PC-9 (cell line): ENCODE measurements at places on chromosomes 16 and 17. TPM values are rescaled to one million over a fixed set of nuclear protein-coding genes. Genes with fewer than 3 reads are reported as not detected.

The SLC38A7 gene
- 17.2 and 18.6 TPM in 2 replicates for total RNA-seq

DNA sequence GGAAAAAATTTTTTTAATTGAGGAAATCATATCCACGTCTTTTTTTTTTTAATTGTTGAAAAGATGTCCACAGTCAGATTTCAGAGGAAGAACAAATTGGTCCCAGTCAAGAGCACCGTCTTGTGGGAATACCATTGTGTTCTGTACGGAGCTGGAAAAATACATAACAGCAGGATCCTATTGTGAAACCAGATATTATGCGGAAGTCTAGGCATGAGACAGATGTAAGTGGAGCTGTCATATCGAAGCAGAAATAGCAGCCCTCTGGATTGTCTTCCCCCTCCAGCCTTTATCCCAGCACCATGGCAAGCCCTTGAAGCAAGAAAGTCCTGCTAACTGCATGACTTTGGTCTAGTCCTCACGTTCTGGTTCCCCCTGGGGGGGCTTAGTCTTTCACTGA lies 391.6 kb upstream of the ASIC2 start:
- peaks cover 12% of the 10 kb centered on the region; the same call in 1 of the 2 replicates for H3K27me3 ChIP-seq
- H3K4me3 ChIP-seq, result no peak overlapping the region
- no peak for DNase-seq
- no peaks in the 10 kb centered on the region for H3K36me3 ChIP-seq
- no peak overlapping the region for H3K27ac ChIP-seq

The ANKRD40CL gene
- total RNA-seq, result not detected in 2 replicates

DNA sequence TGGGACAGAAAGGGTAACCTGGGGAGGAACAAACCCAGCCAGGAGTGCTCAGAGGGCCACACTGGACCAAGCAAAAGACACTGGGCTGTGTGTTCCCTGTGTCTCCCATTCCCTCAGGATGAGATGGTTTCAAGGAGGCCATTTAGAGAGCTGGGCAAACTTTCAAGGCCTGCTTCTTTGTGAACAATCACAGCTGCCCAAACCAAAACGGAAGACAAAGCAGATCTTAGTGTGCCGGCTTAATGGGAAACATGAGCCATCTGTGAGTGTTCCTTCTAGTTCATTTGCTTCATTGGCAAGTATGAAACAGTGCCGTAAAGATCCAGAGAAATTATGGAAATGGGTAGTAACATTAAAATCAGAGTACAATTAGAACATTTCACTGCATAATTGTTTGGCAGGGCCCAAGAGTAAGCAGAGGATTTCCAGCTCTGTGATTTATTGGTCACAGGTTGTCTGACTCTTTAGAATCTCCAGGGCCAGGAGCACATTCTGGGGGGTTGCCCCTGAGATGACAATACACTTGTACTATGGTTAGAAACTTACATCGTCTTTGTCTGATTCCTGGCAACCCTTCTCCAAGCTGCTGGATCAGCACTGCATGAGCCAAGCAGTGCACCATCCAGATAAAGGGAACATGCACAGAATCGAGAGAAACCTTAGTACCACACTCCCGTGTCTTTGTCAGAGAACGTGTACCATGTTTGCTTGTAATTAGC lies 412.1 kb downstream of the RBFOX1 start:
- no peaks in the 10 kb centered on the region for H3K4me1 ChIP-seq
- no peak for DNase-seq
- no peak overlapping the region for H3K27ac ChIP-seq

GRCh38 chr16:3564130-3564888 lies 12.9 kb downstream of the NLRC3 start:
- H3K4me1 ChIP-seq, result no peaks in the 10 kb centered on the region
- H3K27me3 ChIP-seq, result no peaks in the 10 kb centered on the region
- H3K4me3 ChIP-seq, result no peak overlapping the region

The MT3 gene
- not detected in 2 replicates for total RNA-seq

GRCh38 chr17:66098040-66098439 lies 93.9 kb downstream of the CEP112 start:
- no peaks in the 10 kb centered on the region for H3K27me3 ChIP-seq
- no peak overlapping the region for H3K27ac ChIP-seq
- H3K36me3 ChIP-seq, result no peaks in the 10 kb centered on the region
- H3K4me1 ChIP-seq, result no peaks in the 10 kb centered on the region
- no peak overlapping the region for H3K4me3 ChIP-seq

The TBC1D3B gene
- 13.8 and 18.6 TPM in 2 replicates for total RNA-seq

The SULT1A1 gene
- total RNA-seq, result 82.0 and 98.8 TPM in 2 replicates

The WNT9B gene
- total RNA-seq, result not detected in 2 replicates

The KRT16 gene
- 41.7 and 53.5 TPM in 2 replicates for total RNA-seq

DNA sequence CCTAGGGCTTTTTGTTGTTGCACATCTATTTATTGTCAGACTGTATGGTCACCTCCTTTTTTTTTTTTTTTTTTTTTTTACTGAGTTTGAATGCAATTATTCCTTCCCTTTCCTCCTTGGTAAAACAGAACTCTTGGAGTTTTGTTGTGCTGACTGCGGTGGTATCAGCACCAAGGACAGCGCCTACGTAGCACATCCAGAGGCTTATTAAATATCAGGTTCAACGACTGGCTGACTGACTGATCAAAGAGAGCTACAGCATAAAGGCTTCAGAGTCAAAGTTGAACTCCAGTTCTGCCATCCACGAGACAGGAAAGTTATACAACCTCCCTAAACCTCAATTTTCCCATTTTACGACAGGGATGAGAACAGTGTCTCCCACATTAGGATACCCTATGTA lies 86.1 kb upstream of the RBFOX1 start:
- no peaks in the 10 kb centered on the region for H3K36me3 ChIP-seq
- no peak for DNase-seq
- no peak overlapping the region for H3K27ac ChIP-seq
- no peaks in the 10 kb centered on the region for H3K27me3 ChIP-seq

DNA sequence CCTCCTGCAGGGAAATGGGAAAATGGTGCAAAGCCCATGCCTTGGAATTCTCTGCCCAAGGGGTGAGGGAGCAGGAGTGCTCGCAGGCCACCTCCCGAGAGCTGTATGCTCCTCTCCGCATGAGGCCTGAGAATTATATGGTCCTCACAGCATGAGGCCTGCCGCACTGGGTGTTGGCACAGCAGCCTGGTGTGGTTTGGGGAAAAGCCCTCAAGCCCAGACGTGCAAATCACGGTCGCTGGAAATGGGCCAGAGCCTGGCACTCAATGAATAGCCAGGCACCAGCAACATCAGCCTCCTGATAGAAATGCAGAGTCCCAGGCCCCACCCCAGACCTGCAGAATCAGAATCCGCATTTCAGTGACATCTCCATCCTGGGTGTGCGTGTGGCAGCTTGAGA lies 156.4 kb upstream of the FOXF1 start:
- no peaks in the 10 kb centered on the region for H3K4me1 ChIP-seq
- H3K27ac ChIP-seq, result no peak overlapping the region
- H3K27me3 ChIP-seq, result peaks cover 94% of the 10 kb centered on the region
- H3K36me3 ChIP-seq, result no peaks in the 10 kb centered on the region
- no peak for DNase-seq
- H3K4me3 ChIP-seq, result no peak overlapping the region

GRCh38 chr16:3520841-3521240 lies 20.0 kb downstream of the CLUAP1 start:
- peaks cover 13% of the 10 kb centered on the region for H3K4me1 ChIP-seq
- H3K4me3 ChIP-seq, result no peak overlapping the region
- no peaks in the 10 kb centered on the region for H3K27me3 ChIP-seq
- no peak overlapping the region for H3K27ac ChIP-seq
- H3K36me3 ChIP-seq, result peaks cover 8% of the 10 kb centered on the region; the same call in 1 of the 2 replicates
- no peak for DNase-seq

GRCh38 chr17:11378506-11378905 lies 137.5 kb downstream of the SHISA6 start:
- no peaks in the 10 kb centered on the region for H3K36me3 ChIP-seq
- no peak for DNase-seq
- H3K4me3 ChIP-seq, result no peak overlapping the region

The NR1D1 gene
- total RNA-seq, result 9.3 and 10.7 TPM in 2 replicates

The GH1 gene
- total RNA-seq, result not detected in 2 replicates

The KRTAP1-4 gene
- not detected in 2 replicates for total RNA-seq

DNA sequence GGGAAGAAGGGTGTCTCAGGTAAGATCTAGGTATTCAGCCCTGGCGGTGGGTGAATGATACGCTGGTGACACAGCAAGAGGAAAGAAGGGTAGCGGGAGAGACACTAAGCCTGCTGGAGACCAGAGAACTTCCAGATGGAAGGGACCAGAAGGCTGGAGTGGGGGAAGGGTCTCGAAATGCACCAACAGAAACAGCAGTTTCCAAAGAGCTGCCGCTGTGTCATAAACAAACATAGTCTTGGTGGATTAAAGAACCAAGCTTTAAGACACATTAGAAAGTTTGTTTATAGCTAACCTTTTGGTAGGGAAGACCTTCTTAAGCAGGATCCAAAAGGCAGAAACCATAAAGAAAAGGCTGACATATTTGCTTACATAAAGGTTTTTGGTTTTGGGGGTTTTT lies 20.9 kb downstream of the TRPV3 start:
- H3K27me3 ChIP-seq, result no peaks in the 10 kb centered on the region
- no peaks in the 10 kb centered on the region for H3K36me3 ChIP-seq
- H3K27ac ChIP-seq, result no peak overlapping the region
- H3K4me3 ChIP-seq, result no peak overlapping the region

DNA sequence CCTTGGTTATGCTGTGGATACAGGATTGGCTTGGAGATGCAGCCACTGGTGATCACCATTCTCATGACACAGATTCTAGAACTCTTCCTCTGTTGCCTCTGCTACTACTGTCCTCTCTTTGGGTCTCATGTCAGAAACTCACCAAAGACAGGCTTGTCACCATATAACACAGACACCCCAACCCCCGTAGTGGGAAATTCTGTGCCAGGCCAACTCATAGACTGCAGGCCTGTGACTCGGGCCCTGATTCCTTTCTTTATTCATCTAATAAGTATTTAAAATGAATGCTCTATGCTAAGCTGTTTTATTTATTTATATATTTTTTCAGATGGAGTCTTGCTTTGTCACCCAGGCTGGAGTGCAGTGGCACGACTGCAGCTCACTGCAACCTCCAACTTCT lies 9.5 kb downstream of the CYB5D2 start:
- no peaks in the 10 kb centered on the region for H3K4me1 ChIP-seq
- no peak for DNase-seq
- H3K4me3 ChIP-seq, result no peak overlapping the region
- no peaks in the 10 kb centered on the region for H3K36me3 ChIP-seq
- H3K27me3 ChIP-seq, result no peaks in the 10 kb centered on the region
- no peak overlapping the region for H3K27ac ChIP-seq

DNA sequence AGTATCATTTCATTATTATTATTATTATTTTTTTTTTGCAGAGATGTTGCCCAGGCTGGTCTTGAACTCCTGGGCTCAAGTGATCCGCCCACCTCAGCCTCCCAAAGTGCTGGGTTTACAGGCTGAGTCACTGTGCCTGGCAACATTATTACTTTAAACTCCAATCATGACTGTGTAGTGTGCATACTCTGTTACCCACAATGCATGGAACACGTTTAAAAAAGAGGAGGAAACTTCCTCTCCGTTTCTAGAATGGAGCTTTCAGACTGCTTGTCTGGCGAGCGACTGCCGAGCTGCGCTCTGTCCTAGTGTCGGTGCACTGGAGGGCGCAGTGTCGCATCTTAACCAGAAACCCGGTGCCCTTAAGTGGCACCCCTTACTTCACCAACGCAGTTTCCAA lies 22.1 kb upstream of the FASN start:
- no peak overlapping the region for H3K27ac ChIP-seq
- no peak for DNase-seq
- no peak overlapping the region for H3K4me3 ChIP-seq
- no peaks in the 10 kb centered on the region for H3K27me3 ChIP-seq

DNA sequence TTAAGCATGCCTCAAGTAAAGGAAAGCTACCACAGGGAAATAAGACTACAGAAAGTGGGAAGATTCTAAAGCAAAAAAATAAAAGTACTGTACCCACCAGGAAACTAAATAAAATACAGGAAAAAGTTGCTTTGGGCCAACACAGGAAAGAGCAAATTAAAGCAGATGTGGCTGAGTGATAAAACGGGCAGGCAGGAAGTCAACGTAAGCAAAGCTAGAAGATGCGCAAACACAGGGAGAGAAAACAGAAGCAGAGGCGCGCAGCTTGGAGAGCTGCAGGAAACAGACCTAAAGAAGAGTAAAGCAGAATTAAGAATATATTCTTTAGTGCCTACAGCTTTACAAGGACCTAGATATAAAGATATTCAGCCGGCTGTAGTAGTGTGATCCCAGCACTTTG lies 21.7 kb downstream of the USP36 start:
- no peak for DNase-seq
- H3K4me1 ChIP-seq, result no peaks in the 10 kb centered on the region
- peaks cover 13% of the 10 kb centered on the region; the same call in 1 of the 2 replicates for H3K36me3 ChIP-seq
- no peak overlapping the region for H3K27ac ChIP-seq

GRCh38 chr16:13961099-13961811 lies 41.3 kb downstream of the ERCC4 start:
- H3K27me3 ChIP-seq, result no peaks in the 10 kb centered on the region
- peaks cover 51% of the 10 kb centered on the region for H3K4me1 ChIP-seq
- no peaks in the 10 kb centered on the region for H3K36me3 ChIP-seq
- H3K27ac ChIP-seq, result no peak overlapping the region

DNA sequence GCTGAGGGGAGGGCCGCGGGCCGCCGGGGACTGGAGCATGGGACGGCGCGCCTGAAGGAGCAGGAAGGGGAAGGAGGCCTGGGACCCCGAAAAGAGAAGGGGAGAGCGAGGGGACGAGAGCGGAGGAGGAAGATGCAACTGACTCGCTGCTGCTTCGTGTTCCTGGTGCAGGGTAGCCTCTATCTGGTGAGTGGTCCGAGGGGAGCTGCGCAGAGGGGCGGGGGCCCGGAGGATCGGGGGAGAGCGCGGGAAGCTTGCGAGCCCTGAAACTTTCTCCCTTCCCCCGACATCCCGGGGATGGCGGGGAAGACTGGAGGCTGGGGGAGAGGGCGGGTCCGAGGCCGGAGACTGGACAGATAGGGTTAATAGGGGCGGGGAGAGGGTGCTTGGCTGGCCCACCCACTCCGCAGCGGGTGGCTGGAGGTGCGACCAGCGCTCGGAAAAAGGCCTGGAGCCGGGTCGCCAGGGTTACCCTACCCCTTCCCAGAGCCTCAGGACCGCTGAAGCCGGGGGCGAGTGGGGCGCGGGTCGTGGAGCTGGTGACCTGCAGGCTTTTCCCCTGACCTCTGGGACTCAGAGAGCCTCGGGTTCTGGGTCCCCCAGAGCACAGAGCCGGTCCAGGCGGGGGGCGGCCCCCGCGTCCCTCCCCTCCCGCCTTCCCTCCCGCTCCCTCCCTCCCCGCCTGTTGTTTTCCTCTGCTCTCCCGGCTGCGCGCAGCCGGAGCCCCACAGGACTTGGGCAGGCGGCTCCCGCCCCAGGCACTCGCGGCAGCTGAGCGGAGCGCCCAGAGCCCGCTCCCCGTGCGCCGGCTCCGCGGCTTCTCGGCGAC lies 631 bp downstream of the NXPH3 start:
- peak overlapping the region; percentile 51 for H3K4me3 ChIP-seq
- peaks cover 7% of the 10 kb centered on the region; the same call in 1 of the 2 replicates for H3K4me1 ChIP-seq
- peaks cover 75% of the 10 kb centered on the region for H3K27me3 ChIP-seq
- peak; percentile 35 for DNase-seq
- no peaks in the 10 kb centered on the region for H3K36me3 ChIP-seq
- no peak overlapping the region for H3K27ac ChIP-seq

The NOD2 gene
- total RNA-seq, result 0.70 and 0.75 TPM in 2 replicates

DNA sequence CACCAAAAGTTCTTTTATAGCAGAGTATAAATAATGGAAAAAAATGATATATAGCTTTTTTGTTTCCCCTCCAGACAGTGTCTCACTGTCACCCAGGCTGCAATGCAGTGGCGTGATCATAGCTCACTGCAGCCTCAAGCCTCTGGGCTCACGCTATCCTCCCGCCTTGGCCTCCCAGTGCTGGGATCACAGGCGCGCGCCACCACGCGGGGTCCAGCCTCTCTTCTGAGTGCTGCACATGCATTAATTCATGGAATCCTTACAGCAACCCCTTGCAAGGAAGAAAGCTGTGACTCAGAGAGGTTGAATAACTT lies 18.0 kb upstream of the ZNF629 start:
- H3K27ac ChIP-seq, result peak overlapping the region; percentile 60; the same call in 1 of the 2 replicates
- DNase-seq, result no peak
- no peaks in the 10 kb centered on the region for H3K27me3 ChIP-seq

GRCh38 chr17:21214777-21215541 lies 998 bp upstream of the TMEM11 start:
- no peaks in the 10 kb centered on the region for H3K36me3 ChIP-seq
- H3K4me1 ChIP-seq, result peaks cover 32% of the 10 kb centered on the region
- H3K4me3 ChIP-seq, result peak overlapping the region; percentile 97
